ENCODE measurements at places on chromosomes 11 and 22. TPM values are rescaled to one million over a fixed set of nuclear protein-coding genes. Genes with fewer than 3 reads are reported as not detected.

The KRTAP5-2 gene
- total RNA-seq, result not detected

The APOL5 gene
- not detected for total RNA-seq

The CSRP3 gene
- total RNA-seq, result not detected

The MS4A8 gene
- not detected for total RNA-seq

The OR11H1 gene
- total RNA-seq, result not detected

The ADAMTS15 gene
- not detected for total RNA-seq

The KDM4D gene
- 1.1 TPM for total RNA-seq

The CYB5R2 gene
- total RNA-seq, result 0.63 TPM

The MMP3 gene
- total RNA-seq, result not detected

The ARHGAP8 gene
- total RNA-seq, result 0.53 TPM

The OR51F1 gene
- total RNA-seq, result not detected

The C11orf16 gene
- total RNA-seq, result not detected

The GGTLC2 gene
- not detected for total RNA-seq

The PLEKHA7 gene
- 2.7 TPM for total RNA-seq

The BAIAP2L2 gene
- 0.43 TPM for total RNA-seq

The TNNT3 gene
- not detected for total RNA-seq

The OR10A3 gene
- total RNA-seq, result not detected

The MMP8 gene
- not detected for total RNA-seq

The C1QTNF5 gene
- not detected for total RNA-seq

The RPS25 gene
- total RNA-seq, result 1,576 TPM

The GLB1L3 gene
- 2.2 TPM for total RNA-seq

The MS4A12 gene
- not detected for total RNA-seq

The TBX1 gene
- not detected for total RNA-seq

The MYOD1 gene
- total RNA-seq, result not detected
